ENCODE measurements at places on chromosomes 7 and 10.

DNA sequence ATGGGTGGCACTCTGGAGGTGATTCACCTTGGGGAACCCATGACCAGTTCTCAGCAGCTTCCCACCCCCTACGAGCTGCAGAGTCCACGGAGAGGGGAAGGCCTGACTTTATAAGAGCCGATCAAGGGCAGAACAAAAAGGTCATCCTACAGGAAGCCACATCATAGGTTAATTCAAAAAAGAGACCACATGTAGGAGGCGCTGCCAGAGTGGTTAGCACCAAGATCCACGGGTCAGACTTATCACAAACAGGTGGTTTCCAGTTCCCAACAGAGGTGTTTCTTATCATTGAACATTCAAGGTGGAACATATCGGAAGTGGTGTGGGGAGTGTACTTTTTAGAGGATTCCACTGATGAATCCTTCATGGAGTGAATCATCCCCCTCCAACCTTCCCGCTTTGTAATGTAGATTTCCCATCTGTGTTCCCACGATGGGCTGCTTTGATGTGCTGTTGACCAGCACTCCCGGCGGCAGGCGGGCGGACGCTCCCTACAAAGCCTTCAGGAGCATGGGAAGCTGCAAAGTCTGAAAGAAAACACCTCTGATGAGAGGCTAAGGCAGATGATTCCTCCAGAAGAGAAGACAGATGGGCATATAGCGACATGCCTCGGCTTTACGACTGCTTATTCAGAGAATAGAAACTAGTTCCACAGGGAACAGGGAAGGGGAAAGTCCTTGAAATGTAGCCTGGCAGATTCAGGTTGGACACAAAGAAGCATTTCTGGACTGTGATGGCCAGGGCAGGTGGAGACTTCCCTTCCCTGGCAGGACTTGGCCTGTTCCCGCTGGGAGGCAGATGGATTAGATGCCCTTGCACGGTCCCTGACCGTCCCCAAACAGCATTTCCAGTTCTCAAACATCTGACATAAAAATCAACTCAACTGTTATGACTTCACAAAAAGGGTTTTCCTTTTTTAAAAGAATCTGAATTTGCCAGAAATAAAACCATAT lies 66.5 kb downstream of the AFAP1L2 start:
- DNase-seq: no peak

DNA sequence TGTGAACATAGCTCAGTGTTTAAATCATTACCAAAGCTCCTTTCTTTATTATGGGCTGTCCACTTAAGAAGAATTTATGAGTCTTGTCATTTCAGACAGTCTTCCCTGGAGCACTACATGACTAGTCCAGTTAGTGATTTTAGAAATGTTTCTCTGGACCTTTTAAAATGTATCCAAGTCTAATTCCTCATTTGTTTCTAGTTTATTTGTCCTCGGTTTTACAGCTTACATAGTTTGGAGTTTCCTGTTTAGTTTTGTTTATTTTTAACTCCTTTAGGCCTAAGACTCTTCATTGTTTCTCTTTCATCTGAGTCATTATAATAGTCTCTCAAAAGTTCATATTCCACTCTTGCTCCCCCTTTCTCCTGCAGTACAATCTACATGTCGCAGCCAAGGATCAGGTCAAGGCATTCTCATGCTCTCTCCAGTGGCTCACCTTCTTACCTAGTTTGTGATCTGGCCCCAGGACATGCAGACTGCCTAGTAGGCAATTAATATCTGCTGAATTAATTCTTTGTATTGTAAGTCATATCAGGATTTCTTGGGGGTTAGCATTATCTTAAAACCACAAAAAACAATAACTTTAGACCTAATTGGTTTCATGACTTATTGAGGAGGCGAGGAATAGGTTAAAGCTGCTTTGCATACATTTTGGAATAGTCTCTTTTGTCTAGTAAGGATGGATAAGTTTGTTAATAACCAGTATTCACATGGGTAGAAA lies 93.8 kb downstream of the MAPK8 start:
- DNase-seq: no peak

- DNase-seq: no peak
These were observed 1.6 kb downstream of the BEND7 start for GRCh38 chr10:13526948-13527863.

DNA sequence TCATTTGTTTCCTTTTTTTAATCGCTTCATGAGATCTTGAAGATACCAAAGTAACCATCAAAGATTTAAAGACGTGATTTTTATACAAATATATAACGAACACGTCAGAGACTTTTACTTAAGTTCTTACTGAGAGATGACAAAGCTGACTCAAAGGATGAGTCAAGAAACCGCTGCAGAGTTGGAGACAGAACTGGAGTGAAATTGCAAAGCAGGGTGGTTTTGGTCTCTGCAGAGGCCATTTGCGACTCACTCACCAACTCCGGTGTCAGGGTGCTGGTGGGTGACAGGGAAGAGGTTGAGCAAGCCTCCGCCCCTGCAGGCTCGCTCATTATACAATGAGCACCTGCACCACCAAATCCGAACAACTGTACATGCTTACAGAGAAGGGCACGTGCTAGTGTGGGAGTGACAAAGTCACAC lies 75.2 kb downstream of the DNAJB6 start:
- no peak for DNase-seq

- no peak for DNase-seq
These were observed 6.7 kb downstream of the ATP6V1F start for GRCh38 chr7:128869138-128869943.

GRCh38 chr10:131024259-131025131 lies 287.0 kb downstream of the TCERG1L start:
- DNase-seq: no peak

DNA sequence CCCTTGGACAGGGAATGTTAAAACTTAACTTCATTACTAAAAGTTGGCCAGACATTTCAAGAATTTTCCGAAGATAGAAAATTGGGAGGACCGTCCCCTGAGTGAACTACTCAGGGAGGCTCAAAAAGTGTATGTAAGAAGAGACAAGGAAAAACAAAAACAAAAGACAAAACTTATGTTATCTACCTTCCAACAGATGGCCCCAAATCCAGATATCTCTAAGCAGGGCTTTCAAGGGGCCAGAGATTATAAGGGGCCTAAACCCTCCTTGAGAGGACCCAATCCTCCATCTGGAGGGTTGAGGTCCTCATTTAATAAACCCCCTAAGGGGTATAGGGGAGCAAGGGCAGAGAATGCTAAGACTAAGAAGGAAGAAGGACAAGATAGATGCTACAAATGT lies 203.6 kb downstream of the SH2D4B start:
- no peak for DNase-seq

Data from mucosa of gallbladder (tissue), 1 donor.